Activated CD4-positive, alpha-beta memory T cell treated with anti-CD3 and anti-CD28 coated beads, Interleukin-2, amount 10 ng/mL, durations not matched to agents 7 days and 5 days (primary cell): ENCODE measurements at places on chromosomes 6 and 20. TPM values are rescaled to one million over a fixed set of nuclear protein-coding genes. Genes with fewer than 3 reads are reported as not detected.

RFX6 gene
- not detected for total RNA-seq

NOTCH4 gene
- total RNA-seq = 0.15 TPM

AVP gene
- not detected for total RNA-seq

GFRA4 gene
- not detected for total RNA-seq

CD2AP gene
- 26.3 TPM for total RNA-seq

OXT gene
- total RNA-seq = not detected

RAET1E gene
- not detected for total RNA-seq

COL21A1 gene
- total RNA-seq = not detected

ULBP3 gene
- 3.5 TPM for total RNA-seq

PNISR gene
- total RNA-seq = 142 TPM

THEMIS gene
- 65.6 TPM for total RNA-seq

TMC2 gene
- total RNA-seq = not detected

FILIP1 gene
- total RNA-seq = not detected

DTD1 gene
- 28.6 TPM for total RNA-seq

GPANK1 gene
- 33.6 TPM for total RNA-seq

KHDC1L gene
- total RNA-seq = not detected

KHDRBS2 gene
- total RNA-seq = not detected

TP53TG5 gene
- not detected for total RNA-seq
